Activated T-cell treated with anti-CD3 and anti-CD28 coated beads for 48 hours (primary cell): ENCODE measurements at places on chromosomes 4 and X.

DNA sequence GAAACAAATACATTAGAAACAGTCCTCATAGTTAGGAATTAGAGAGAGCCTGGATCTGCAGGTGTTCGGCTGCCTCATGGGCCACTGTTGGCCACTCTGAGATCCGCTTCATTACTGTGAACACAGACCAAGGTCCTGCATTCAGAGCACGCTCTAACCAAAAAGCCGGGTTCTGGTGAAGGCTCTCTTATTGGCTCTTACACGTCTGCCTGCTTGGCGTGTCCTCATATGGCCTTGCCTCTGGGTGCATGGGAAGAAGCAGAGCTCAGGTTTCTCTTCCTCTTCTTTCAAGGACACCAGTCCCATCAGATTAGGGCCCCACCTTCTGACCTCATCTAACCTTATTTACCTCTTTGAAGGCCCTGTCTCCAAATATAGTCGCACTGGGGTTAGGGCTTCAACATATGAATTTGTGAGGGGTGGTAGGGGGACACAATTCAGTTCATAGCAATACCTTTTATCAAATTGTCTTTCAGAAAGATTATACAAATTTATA lies 37.1 kb upstream of the ELF2 start:
- DNase-seq, result no peak

- DNase-seq, result no peak
Measured at GRCh38 chr4:153809916-153810810, 21.3 kb upstream of the SFRP2 start.

GRCh38 chr4:138734746-138735145 lies 280.8 kb upstream of the NOCT start:
- no peak for DNase-seq

DNA sequence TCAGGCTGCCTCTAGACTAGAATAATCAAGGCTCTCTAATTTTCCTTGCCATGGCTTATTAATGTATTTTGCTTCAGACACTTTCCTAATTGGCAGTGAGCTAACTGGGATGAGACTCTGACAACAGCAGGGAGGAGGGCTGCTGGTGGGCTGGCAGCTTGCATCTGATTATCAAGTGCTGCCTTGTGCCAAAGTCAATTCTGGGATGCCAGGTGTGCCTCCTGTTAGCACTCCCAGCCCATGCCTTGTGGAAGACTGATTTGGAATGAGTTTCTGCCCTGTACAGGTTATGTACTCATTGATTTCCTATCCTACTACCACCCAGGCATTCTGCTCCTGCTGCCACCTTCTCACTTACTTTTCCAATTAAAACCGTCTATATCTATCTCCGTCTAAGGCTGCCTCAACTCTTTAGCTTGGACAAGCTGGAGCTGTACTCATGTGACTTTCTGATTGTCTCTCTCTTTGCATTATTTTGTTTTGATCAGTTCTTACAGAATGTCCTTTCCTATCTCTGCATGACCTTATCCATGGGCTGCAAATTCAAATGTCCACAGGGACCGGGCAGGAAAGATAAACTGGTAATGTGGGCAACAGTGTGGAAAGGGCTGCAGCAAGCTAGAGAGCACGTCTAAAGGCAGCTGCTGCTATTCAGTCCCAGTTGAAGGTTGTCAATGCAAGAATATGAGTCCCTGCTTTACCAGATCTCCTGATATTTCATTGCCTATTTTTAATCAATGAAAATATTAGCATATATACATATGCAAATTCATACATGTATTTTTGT lies 112.6 kb downstream of the GABRA2 start:
- no peak for DNase-seq

DNA sequence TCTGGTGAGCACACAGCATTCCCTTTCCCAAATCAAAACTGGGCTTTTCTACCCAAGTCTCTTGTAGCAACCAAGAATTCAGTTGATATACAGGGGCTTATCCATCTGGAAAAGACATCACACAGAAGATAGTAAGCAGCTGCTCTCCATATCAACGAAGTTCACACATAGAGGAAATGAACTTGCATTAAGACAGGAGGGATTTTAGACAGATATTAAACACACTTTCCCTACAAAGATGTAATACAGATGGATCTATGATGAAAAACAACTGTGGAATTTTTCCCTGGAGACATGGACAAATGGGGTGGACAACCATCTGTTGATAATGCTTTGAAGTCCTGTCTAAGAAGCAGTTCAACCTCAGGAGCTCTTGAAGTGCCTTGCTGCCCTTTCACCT lies 9.8 kb upstream of the PDE5A start:
- no peak for DNase-seq

DNA sequence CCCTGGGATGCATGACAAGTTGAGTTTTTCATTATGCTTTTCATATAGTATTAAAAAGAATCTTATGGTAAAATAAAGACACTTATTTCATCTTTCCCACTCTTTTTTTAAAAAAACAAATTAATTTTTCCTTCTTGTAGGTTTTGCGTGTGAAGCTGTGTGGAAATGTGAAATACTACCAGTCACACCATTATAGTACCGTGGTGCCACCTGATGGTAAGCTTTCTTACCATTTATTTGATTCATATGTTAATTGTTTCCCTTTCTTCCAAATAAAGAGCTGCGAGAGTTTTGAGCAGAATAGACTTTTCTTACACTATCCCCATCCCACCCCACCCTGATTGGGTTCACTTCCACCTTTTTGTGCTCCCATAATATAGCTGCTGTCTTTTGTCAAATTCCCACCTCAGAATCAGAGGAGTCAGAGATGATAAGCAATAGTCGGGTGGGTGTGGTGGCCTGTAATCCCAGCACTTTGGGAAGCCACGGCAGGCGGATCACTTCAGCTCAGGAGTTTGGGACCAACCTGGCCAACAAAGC lies 44.3 kb downstream of the CASP6 start:
- no peak for DNase-seq

DNA sequence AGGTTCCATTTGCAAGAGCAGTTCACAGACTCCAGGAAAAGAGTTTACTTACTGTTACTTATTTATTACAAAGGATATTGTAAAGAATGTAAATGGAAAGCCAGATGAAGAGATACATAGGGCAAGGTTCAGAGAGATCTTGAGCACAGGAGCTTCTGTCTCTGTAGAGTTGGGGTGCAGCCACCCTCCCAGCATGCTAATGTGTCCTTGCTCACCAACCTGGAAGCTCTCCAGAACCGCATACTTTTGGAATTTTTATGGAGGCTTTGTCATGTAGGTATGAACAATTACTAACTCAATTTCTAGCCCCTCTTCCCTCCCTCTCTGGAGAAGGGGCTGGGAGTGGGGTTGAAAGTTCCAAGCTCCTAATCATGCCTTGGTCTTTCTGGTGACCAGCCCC lies 857.2 kb downstream of the RPA4 start:
- DNase-seq, result no peak

GRCh38 chr4:160492181-160492580 lies 1389.3 kb downstream of the RAPGEF2 start:
- DNase-seq, result no peak

DNA sequence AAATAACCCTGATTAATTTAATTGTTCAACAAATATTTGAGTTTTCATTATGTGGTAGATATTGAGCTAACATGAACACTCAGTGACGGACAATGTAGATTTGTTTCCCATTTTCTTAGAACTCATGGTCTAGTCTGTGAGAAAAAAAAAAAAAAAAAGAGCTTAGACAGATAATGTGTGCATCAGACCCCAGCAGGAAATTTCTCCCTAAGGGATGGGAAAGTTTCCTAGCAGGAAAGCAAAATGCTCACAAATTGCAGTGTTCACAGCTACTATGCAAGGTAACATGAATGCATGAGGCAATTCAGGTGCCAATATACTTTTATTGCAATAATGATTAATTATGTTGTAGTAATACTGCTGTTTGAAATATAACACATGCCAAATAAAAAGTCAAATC lies 843.2 kb upstream of the SLIT2 start:
- DNase-seq, result no peak

GRCh38 chr4:39631700-39632079 lies 7.0 kb downstream of the SMIM14 start:
- DNase-seq, result no peak

GRCh38 chr4:650951-651883 lies 22.9 kb downstream of the ATP5ME start:
- DNase-seq, result no peak

GRCh38 chrX:136030303-136031191 lies 45.3 kb downstream of the SLC9A6 start:
- no peak for DNase-seq
